ENCODE measurements at places on chromosomes 7 and 10.

DNA sequence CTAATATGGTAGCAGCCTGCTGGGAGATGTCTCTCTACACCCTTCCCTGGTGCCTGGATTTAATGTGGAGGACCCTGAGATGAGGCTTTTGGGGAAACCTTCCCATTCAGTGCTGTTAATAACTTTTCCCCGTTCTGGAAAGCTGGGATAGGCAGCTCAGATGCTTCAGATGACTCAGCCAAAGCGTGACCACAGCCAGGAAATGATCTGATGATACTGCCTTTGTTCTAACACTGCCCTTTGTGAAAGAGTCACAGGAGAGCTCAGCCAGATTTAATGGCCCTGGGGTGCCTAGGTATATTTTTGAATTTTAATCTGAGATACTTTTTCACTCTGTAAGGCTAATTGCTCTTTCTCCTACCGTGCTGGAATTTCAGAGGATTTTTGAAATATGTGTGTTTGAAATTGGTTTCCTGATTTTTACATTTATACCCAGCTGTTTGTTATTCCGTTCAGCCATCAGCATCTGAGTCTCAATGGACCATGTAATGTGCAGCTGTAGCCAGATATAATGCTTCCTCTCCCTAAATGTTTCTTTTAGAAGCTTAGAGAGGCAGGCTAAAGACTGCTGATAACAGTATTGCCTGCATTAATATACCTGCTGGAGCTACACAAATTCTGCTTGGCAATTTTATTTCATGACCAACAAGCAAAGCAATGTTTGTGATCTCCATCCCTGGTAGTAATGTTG is 17.8 kb downstream of the CELF2 start:
- no peak for DNase-seq

- peak; percentile 94 for DNase-seq
Measured at GRCh38 chr7:129829737-129830631, 122.8 kb downstream of the UBE2H start.

GRCh38 chr10:76047521-76047920 is 616.1 kb downstream of the LRMDA start:
- DNase-seq: no peak

GRCh38 chr10:79242620-79243152 is 104.6 kb upstream of the PPIF start:
- DNase-seq: no peak

DNA sequence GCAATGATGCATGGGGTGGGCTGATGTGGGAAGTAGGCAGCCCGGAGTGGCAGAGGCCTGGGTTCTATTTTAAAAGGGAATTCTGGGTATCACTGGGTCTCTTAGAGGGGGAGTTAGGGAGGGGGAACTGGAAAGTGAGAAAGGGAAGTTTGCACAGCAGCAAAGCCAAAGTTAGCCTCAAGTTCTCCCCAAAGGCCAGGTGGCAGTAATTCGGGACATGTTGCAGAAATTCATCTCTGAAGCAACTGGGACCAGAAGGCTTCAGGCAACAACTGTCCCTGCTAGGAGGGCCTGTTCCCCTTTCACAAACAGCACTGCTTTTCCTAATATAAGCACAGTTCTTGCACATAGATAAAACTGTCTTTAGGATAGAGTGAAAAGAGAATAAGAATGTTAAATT is 67.4 kb downstream of the NOD1 start:
- DNase-seq: peak; percentile 61

- DNase-seq: peak; percentile 6
Measured at GRCh38 chr7:27031289-27032172, 64.3 kb downstream of the HOXA1 start.

DNA sequence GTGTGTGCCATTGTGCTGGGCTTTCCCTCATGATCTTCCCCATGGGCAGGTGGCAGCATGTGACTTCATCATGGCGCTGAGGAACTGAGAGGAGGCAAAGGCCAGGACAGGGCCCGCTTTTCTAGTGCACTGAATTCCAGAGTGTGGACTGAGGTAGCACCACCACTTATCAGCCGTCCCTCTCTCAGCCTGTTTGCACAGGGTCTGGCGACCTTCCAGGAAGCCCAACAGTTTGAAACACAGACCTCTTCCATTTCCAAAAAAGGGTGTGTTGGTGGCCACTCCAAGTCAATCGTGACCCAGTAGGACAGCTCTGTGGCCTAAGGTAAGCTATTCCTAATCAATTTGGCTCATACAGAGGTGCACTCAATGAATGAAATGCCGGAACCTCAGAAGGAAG is 4.4 kb downstream of the DNAJC30 start:
- DNase-seq: no peak

DNA sequence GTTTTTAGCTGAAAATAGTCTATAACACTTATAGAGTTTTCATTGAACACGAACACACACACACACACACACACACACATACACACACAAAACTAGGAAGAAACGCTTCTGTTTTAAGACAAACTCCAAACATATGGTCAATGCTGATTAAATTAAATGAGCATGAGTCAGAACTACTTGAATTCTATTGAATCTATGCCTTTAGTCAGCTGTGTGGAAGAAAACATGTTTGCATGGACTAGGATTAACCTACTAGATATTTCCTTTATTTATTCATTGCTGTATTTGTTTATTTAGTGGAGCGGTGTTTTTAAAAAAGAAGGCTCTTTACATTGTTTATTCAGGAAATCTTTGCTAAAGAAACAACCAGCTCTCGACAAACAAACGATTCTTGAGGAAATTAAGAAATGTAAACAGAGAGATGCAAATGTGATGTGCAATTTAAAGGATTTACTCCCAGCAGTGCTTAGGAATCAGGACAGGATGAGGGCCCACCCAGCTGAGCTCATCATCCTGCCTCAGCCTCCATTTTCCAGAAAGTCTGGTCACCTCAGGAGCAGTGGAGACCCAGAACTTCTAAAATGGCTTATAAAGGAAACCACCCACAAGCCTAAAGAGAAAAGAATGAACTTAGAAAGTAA is 83.2 kb downstream of the PDE1C start:
- no peak for DNase-seq

- no peak for DNase-seq
Measured at GRCh38 chr10:129213256-129213655, 253.8 kb upstream of the MGMT start.

GRCh38 chr10:22229802-22230157 is 12.0 kb upstream of the EBLN1 start:
- DNase-seq: peak; percentile 64

DNA sequence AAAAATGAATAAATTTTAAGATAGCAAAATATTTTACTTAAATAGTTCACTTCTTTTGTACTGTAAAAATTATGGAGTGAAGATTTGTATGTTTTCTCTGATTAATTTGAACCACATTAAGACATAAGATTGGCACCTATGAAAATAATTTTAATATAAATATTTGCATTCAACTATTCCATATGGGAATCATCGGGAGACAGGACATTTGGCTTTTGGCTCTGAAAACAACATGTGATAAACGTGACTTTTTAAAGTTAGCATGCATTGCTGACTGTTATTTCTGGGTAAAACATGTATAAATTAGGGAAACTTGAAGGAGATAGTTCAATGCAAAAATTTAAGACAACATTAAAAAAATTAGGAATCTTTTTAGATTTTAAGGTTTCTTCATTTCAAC is 117.2 kb downstream of the SEMA3E start:
- no peak for DNase-seq

DNA sequence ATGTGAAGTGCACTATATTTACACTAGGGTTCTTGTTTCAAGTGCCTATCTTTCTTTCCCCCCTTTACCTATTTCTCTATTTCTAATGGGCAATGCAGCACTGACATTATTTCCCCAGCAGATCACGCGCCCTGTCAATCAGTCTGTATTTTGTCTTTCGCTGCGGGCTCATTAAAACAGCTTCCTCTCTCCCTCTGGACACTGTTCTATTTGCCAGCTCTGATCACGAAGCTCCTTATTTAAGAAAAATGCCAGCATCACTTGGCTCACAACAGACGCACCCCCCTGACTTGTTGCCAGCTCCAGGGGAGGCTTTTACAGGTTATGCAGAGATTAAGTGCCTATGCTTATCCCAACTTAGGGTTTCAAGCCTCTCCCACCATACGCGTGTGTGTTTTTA is 78.5 kb downstream of the EBF3 start:
- DNase-seq: no peak

DNA sequence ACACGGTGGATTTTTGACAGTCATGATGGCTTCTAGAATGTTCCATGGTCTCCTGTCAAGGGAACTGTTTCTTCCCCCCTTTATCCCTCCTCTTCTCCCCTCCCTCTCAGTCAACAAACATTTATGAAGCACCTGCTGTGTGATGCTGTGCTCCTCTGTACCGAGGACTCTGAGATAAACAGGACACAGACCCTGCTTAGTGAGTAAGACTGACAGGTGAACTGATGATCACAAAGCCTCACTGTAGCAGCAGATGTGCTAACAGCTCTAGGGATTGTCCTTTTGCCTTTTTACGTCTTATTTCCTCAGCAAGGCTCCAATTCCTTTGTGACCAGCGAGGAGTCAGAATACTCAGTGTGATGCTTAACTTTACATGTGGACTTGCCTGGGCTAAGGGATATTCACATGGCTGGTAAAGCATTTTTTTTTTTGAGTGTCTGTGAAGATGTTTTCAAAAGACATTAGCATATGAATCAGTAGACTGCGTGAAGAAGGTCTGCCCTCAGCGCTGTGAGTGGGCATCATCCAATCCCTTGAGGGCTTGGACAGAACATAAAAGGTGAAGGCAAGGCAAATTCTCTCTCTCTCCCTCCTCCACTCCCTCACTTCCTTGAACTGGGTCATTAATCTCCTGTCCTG is 170.1 kb downstream of the ADRA2A start:
- no peak for DNase-seq

DNA sequence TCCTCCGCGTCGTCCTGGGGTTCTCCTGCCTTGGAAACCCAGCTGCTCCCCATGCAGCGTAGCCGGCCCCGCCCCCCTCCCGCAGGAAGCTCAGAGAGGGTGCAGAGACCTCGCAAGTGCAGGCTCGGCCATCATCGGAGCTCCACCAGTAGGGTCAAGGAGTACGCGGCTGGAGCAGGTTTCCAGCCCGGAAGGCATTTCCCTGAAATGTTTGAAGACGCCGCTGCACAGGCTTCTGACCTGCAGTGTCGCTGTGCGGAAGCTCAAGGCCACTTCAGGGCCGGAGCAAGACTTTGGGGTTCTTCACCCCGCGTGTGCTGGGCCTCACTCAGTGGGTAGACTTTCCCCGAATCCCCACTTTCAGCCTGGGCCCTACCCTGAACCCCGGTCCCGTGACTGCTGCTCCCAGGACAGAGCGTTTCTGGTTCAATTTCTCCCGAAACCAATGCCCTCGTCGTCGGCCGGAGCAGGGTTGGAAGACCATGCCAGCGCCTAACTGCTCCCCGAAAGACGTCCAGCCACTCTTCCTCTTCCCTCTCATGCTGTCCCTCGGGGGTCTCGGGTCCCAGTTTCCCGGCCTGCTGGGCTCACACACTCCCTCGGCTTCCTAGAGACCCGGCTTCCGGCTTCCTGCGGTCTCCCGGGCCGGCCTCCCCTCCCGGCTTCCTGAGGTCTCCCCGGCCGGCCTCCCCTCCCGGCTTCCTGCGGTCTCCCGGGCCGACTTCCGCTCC is 52.1 kb downstream of the INSIG1 start:
- no peak for DNase-seq

DNA sequence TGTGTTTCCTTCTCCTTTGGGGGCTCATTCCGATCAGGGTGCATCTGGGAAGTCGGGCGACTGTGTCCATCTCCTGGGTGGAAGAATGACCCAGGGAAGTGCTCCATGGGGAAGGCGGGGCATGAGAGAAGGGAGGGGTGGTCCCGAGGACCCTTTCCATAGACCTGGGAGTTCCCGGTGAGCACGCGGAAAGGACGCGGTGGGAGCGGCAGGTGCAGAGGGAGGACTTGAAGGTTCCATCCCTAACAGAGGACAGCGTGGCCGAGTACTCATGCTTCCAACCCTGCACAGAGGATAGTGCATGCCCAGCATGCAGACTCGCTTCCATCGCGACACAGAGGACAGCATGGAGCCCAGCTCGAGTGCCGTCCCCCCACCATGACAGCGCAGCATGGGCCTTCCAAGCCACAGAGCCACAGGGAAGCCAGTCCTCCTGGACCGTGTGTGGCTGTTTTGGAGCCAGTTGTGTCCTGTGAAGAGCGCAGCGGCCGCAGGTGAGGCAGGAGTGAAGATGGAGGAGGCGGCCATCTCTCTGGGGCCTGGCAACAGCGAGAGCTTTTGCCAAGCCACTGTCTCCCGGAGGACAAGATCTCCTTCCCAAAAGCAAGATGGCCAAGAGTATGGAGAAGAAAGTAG is 281.4 kb downstream of the DNAJB6 start:
- no peak for DNase-seq

DNA sequence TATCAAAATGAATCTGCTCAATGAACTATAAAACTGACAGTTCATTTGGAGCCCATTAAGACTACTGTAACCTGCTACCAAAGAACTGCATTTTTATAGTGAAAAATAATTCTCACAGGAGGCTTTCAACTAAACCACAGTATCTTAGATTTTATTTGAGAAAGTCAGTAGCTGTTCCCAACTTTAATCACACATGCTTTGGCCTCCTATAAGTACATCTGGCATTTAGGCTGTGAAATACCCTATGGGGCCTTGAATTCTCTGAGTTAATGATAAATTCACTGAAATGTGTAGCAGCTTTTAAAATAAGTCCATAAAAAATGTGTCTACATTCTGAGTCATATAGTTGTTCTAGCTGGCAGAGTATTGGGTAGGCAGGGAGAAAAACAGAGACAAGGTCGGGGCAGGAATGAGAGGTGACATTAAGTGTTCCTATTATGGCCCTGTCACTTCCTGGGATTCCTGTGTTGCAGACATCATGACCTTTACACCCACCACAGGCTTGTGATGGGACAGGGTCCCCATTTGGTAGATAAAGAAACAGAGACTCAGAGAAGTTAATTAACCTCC is 588.8 kb downstream of the REEP3 start:
- DNase-seq: no peak

DNA sequence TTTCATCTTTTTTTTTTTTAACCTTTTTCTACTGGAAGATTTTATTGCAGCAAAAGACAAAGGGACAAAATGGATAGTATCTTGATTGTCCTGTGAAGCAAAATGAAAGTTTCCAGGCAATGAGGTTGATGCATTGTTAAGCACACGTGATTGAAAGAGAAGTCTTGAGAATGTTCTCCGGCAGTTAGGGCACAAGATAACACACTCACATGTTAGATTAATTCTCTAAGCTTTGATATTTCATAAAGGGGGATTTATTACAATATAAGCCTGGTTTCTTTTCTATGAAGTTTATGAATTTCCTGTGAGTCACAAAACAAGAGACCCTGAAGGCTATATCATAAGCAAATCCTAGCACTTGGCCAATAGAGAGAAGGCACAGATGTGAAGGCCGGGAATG is 93.4 kb upstream of the ARMC3 start:
- DNase-seq: peak; percentile 47

- DNase-seq: no peak
Measured at GRCh38 chr7:151115121-151115835, 29.0 kb downstream of the AGAP3 start.
